ENCODE measurements at places on chromosomes 5 and 9.
A peak's percentile ranks its signal among the peaks of the same experiment; 100 is the strongest.

- no peak for DNase-seq
Measured at GRCh38 chr5:40601198-40601868, 78.4 kb upstream of the PTGER4 start.

DNA sequence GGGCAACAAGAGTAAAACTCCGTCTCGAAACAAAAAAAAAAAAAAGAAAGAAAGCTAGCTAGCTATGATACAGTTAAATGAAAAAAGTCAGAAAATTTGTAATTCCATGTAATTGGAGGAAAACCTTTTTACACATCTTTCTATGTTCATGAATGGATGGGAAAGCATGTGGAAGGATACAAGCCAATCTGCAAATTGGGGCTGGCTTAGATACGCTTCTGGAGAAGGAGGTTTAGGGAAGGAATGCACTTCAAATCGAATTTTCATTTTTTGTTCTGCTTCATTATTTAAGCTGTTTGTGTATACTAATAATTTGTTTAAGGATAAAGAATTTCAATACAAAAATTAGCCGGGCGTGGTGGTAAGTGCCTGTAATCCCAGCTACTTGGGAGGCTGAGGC is 6.7 kb downstream of the VDAC1 start:
- no peak for DNase-seq

GRCh38 chr5:115968770-115969169 is 6.5 kb downstream of the LVRN start:
- no peak for DNase-seq

DNA sequence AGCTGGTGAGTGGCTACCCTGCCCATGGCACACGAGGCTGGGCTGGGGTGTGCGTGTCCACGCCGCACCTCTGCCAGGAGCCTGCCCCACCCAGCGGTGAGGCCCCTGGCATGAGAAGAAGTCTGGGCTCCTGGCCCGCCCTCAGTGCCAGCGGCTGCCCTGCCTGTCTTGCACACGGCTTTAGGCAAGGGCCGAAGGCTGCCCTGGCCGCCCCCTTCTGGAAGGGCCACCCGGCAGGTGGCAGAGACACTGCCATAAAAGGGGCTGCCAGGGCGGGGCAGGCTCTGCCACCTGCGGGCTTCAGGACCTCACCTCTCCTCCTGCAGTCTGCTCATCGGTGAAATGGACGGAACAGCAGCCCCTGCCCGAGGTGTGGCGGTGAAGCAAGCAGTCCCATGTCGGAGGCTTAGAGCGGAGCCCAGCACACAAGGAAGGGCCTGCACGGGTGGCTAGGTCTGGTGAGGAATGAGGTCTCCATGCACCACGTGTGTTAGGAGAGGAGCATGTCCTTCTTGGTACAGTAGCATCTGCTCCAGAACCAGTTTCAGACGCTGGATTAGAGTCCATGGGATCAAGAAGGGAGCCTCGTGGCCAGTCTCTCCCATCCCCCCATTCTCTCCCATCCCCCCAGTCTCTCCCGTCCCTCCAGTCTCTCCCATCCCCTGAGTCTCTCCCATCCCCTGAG is 34.8 kb upstream of the TMEM250 start:
- no peak for DNase-seq

DNA sequence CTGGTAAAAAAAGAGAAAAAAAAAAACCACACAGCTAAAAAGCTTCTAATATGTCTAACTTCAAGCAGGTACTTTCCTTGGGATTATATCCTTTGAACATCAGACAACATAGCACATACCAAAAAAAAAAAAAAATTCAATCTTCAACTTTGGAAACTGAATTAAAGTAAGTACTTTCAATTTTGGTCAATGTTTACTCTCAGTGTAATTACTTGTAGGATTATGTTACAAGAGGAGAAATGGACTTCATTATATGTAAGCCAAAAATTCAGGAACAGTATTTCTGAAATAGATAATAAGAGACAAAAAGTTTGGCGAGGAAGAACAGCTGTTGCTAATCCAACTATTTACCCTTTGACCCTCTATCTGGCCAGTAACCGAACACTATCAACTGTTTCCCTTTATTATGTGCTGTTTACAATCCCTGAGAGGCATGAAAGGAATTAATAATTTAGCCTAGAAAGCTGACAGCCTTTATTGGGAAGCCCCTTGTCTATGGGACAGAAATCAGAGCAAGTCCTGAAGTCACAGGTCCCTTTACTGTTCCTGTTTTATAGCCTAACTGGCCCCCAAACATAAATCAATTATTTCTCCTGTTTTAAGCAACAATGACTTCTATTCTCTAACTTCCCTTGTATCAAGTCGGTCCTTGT is 46.6 kb downstream of the NR6A1 start:
- DNase-seq, result no peak

- DNase-seq, result no peak
Measured at GRCh38 chr5:179171251-179171815, 111.2 kb downstream of the ZNF354C start.

- no peak for DNase-seq
Measured at GRCh38 chr9:18173923-18174322, 300.0 kb upstream of the ADAMTSL1 start.

GRCh38 chr9:109310486-109310901 is 10.4 kb downstream of the EPB41L4B start:
- DNase-seq, result peak; percentile 35

DNA sequence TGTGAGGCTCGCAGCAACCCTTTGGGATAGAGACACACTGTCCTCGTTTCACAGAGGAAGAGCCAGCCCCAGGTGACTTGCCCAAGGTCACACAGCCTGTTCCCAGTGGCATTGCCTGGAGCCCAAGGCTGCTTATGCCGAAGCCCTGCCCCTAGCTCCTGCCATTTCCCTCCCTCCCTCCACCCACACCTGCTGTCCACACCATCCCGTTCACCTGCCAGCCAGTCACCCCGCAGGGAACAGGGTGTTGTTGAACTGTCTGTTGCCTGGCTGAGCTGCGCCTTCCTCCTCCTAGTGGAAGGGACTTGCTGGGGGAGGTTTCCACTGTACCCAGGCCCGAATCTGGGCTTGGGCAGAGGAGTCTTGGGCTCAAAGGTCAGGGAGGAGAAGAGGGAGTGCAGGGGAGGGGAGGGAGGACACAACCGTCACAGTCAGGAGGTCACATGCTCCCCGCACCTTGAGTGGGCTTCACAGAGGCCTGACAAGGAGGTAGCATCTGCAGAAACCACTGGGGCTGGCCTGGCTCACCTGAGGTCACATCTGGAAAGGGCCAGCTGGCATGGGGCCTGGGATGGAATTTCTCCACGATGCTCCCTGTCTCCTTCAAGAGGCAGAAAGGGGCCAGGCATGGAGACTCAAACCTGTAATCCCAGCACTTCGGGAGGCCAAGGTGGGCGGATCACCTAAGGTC is 6.3 kb downstream of the TTC16 start:
- no peak for DNase-seq

- no peak for DNase-seq
Measured at GRCh38 chr9:22363421-22363887, 83.2 kb upstream of the DMRTA1 start.

DNA sequence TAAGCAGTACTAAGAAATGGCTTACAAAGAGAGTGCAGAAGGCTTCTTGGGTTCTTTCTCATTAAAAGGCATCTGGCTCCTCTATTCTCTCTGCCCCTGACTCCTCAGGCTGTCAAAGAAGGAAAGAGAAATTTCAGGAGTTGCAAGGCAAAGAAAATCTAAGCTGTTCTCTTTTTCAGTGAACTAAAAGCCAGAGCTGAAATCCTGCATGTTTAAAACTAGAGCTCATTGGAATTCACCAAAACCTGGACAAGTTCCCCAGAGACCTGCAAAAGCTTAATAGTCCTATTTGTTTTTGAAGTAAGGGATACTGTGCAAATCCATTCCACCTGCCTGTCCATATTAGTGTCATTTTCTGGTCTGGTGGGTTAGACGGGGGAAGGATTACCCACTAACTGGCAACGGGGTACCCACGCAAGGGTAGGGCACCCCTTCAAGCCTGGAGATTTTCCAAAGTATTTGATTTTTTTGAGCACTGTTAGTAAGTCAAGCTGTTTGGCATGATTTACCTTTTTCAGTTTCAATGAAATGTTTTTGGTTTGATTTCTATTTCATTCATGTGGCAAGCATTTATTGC is 179.3 kb downstream of the FSTL4 start:
- no peak for DNase-seq

DNA sequence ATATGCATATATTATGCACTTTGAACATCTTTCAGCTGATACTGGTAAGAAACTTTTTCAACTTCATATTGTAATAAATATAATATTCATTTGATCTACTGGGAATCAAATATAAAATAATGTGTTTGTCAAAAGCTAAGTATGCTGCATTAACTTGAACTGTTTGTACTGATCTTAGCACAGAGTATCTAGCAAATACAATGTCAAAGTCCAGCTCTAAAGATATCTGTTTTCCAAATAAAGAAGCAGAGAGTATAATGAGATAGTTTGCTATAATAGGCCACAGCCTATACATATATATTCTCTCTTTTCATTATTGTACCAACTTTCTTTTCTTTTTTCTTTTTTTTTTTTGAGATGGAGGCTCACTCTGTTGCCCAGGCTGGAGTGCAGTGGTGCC is 417.0 kb downstream of the TMEM161B start:
- no peak for DNase-seq

DNA sequence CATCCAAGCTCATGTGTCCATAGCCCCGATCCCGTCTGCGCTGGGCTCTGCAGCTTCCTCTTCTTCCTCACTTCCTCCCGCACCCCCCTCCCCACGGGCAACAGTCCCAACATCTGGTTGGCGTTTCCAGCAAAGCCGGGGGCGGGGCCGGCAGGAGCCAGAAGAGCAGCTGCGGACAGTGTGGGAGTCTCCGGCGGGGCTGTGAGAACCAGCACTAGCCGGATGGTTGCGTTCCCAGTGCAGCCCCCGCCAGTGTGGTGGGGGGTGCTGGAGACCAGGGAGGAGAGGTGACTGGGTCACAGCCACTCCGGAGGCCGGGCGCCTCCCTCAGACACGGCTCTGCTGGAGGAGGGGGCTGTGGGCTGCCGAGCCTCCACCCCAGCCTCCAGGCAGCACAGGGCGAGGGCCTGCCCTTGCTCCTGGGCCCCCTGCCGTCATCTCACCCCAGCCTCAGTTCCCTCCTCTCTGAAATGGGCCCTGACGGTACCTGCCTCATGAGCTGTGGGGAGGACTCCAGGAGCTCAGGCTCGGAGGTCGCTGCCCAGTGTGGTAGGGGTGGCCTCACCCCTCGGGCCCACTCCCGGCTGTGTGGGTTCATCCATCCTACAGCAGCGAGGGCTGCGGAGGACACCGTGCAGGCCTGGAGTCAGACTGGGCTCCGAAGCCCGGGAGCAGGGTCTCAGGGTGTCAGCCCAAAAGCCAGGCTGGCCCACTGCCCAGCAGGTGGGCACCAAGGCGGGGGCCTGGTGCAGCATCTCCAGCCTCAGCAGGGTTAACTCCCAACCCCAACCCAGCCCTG is 41.5 kb upstream of the NOTCH1 start:
- peak; percentile 43 for DNase-seq

GRCh38 chr9:97517331-97518089 is 16.0 kb downstream of the TMOD1 start:
- DNase-seq, result no peak

- no peak for DNase-seq
Measured at GRCh38 chr5:170293273-170293672, 4.3 kb downstream of the LCP2 start.

DNA sequence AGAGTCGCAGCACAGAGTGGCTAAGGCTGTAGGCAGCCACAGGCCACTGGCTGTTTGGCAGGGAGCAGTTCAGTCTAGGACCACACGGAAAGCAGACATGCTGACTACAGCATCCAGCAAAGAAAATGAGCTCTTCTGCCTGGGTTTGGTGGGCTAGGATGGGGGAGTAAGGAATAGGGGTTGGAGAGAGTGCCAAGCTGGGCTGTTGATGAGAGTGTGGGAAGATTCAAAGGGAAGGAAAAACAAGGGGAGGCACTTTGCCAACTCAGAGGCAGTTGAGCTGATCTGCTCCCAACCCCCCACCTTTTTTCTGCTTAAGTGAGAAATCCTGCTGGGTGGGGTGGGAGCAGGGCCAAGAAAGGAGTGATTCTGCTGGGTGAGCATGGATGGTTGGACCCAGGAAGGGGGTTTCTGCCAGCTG is 35.9 kb downstream of the SVEP1 start:
- DNase-seq, result peak; percentile 15

DNA sequence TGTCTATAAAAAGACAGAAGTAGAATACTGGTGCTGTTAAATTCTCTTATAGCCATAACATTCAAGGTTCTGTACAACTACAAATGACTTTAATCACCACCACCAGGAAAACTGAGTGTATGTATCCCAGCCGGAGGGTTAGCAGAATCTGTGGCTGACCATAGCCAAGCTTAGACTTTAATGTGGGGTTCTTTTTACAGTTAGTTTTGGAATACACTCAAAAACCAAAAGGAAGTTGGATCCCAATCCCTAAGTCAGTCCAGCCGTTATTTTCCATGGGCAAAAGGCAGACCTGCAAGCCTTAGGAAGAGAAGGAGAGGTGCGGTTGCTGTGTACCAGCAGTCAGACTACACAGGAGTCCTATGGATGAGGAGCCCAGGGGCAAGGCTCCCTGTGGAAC is 179.8 kb downstream of the ENC1 start:
- no peak for DNase-seq

DNA sequence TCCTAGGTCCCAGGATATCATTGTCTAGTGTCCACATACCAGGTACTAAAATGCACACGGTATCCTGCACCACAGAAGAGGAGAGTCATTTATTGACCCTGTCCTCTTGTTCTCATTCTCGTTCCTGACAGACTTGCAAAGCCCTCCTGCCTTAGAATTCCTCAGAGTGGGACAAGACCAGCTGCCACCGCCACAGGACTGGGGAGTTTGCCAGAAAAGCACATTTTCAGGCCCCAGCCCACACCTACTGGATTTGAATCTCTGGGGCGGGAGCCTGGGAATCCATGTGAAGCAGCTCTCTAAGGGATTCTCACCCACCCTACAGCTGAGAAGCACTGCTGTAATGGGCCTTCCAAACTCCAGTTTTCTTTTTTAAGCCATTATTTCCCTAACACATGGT is 68.0 kb upstream of the FANCC start:
- DNase-seq, result no peak

- DNase-seq, result peak; percentile 10
Measured at GRCh38 chr9:76619640-76620039, 144.6 kb upstream of the PCA3 start.

DNA sequence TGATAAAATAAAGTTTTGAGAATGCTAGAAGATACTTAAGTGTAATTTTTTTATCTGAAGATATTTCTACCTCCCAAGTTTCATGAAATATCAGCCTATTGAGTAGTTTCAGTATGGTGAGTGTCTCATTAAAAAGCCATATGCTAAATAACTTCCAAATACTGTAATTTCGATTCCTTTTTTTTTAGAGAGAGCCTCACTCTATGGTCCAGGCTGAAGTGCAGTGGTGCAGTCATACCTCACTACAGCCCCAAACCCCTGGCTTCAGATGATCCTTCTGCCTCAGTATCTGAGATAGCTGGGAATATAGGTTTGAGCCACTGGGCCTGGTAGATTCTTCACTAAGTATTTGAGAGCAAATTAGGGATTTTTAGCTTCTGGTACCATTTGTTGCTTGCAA is 24.5 kb downstream of the CDC42SE2 start:
- DNase-seq, result no peak

- DNase-seq, result no peak
Measured at GRCh38 chr5:171599411-171599810, 180.0 kb downstream of the FGF18 start.

- no peak for DNase-seq
Measured at GRCh38 chr9:117887383-117887782, 183.2 kb downstream of the TLR4 start.

- DNase-seq, result no peak
Measured at GRCh38 chr9:136083558-136084062, 11.5 kb downstream of the NACC2 start.

- DNase-seq, result no peak
Measured at GRCh38 chr5:163692091-163692490, 186.7 kb downstream of the MAT2B start.

- DNase-seq, result no peak
Measured at GRCh38 chr9:136565715-136566552, 20.1 kb upstream of the NOTCH1 start.
